ENCODE measurements at places on chromosomes 5 and 9.

DNA sequence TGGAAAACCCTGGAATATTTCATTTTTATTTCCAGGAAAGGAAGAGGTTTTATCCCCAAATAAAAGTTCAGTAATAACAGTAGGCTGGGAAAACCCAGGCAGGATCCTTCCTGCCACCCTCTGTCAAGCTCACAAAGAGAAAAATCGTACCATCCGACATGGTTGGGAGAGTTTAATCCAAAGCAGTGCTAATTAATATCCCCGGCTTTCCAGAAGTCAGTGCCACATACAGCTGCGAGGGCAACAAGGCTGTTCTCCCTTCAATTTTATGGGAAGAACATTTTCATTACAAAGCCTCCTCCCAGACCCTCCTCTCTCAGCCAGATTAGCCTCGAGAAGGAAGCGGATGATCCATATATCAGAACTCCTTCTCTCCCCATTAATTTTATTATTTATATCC is 95.5 kb downstream of the PAX5 start:
- DNase-seq, result no peak

- no peak for DNase-seq
Observed at GRCh38 chr5:179612577-179613459, 10.7 kb downstream of the HNRNPH1 start.

DNA sequence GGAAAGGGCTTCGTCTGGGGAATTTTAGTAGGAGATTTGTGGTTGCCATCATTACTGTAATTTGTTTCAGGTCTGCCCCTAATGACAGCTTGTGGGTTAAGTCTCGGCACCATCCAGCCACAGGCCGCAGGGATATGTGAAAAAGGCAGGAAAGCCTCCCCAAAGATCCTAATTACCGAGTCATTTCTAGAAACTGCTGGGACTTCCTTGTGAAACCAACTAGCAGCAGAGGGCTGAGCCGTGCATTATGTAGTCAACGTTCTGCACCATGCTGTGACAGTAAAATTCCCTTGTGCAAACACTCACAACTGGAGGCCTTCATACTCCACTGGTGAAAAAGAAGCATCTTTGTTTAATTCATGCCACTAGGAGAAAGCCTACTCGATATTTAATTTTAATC is 230.3 kb downstream of the MPDZ start:
- no peak for DNase-seq

DNA sequence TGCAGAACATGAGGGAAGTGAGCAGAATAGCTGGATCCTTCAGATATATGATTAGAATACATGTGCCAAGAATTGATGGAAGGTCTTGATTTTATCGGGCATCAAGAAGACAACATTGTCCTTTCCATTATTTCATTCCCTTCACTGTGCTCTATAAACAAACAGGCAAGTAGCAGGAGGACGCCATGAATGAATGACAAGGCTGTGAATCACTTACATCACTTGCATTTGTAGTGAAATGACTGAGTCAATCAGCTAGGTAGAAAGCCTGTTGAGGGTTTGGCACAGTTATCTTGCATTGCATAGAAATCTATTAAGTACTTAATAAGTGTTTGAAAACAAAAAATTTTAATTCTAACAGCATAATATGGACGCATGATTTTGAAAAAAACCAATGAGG is 548.8 kb upstream of the IZUMO3 start:
- no peak for DNase-seq

- no peak for DNase-seq
Observed at GRCh38 chr9:106769331-106769730, 93.6 kb upstream of the ZNF462 start.

DNA sequence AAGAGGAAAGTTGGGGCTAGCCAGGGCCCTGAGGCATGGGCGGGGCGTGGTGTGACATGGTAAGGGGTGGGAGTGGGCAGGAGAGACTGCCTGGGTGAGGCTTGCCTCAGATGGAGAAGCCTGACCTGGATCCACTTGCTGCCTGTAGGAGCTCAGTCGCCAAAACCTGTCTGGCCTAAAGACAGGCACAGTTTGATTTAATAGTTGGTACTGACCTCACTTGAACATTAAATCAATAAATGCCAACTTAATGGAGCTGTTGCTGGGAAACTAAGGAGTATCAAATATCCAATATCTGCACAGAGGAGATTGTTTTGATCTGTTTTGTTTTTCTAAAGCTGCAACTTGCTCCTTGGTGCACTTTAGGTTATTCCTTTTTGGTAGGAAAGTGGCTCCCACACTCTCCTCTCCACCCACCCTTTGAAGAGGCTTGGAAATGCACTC is 86.4 kb downstream of the RCL1 start:
- no peak for DNase-seq

GRCh38 chr9:91604451-91605179 is 181.0 kb upstream of the NFIL3 start:
- DNase-seq, result no peak

GRCh38 chr5:171242521-171242920 is 66.5 kb upstream of the TLX3 start:
- no peak for DNase-seq

GRCh38 chr5:57094753-57095683 is 78.8 kb upstream of the GPBP1 start:
- no peak for DNase-seq

DNA sequence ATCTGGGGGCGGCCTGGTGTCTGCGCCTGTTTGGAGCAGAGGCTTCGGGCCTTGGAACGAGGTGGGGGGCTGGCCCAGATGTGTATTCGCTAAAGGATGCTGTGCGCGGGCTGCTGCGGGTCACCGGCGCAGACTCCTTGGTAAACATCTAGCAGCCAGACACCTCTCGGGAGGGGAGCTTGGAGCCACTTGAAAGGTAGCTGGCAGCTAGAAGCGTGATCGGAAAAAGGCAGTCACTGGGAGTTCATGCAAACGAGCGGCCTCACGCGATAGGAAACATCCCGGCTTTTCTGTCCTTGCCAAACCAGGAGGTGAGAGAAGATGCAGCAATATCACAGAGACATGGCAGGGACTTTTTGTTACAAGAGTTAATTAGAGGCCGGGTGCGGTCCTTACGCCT is 8.1 kb downstream of the LAMC3 start:
- DNase-seq, result no peak

DNA sequence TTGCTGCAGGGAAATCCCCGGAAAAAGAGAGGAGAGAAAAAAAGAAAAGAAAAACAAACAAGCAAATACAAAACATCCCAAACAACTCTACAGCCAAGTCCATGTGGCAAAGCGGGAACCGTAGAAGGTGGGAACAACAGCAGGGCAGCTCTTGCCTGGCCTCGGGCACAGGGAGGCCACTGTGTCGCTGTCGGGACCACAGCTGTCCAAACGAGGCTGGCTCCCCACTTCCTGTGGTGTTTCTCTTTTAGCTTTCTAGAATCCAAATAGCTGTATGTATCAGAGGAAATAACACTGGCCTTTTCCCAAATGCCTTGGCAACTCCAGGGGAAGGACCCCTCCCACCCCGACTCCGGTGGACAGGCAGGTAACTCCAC is 41.6 kb upstream of the EQTN start:
- no peak for DNase-seq

DNA sequence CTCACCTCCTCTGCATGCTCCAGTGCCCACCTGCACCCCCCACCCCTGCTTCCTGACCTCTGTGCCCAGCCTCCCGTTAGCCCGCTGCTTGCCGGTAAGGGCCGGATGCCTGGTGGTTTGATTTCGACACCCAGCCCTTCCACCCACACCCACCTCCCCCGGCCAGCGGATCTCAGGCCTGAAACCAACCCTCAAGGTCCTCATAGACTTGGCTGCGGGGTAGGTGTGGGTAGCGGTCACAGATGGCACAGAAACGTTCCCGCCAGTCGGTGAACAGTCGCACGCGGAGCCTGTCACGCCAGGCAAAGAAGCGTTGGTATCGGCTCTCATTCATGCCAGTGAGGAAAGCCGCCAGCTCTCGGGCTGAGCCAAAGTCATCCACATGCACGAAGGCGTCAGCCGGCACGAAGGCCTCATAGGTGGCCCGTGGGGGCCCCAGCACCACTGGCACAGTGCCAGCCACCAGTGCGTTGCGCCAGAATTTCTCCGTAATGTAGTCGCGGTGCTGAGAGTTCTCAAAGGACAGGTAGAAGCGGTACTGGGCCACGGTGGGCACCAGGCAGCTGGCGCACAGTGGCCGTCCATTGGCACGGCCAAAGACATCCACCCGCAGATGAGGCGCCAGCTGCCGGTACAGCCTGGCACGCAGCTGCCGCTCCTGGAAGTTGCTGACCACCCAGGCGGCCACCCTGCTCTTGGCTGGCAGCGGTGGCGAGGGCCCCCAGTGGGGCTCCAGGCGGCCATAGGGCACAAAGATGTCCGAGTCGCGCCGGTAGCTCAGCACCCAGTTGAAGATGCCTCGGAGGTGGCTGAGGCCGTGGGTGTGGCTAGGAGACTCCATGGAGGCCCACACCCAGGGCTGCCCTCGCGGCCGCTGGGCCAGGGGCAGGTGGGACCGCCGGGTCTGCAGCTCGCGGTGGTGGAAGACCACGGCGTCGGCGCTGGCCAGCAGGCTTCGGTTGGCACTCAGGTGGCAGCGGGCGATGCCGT is 1.1 kb downstream of the FUT7 start:
- DNase-seq, result no peak

DNA sequence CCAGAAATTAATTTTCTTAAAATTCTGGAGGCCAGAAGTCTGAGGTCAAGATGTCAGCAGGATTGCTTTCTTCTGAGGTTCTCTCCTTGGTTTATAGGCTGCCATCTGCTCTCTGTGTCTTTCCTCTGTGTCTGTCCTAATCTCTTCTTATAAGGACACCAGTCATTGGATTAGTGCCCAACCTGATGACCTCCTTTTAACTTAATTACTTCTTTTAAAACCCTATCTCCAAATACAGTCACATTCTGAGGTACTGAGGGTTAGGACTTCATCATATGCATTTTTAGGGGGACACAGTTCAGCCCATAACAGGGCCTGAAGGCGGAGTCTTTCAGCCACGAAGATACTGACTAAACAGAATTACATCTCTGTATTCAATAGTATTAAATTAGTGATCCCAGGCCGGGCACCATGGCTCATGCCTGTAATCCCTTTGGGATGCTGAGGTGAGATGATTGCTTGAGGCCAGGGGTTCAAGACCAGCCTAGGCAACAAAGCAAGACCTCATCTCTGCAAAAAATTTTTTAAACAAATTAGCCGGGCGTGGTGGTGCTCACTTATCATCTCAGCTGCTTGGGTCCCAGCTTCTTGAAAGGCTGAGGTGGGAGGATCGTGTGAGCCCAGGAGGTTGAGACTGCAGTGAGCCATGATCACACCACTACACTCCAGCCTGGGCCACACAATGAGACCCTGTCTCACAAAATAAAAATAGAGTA is 5.9 kb upstream of the RPS6 start:
- DNase-seq, result no peak

- peak; percentile 3 for DNase-seq
Observed at GRCh38 chr5:176870110-176870591, 29.0 kb downstream of the HK3 start.

GRCh38 chr9:134187891-134188385 is 23.6 kb upstream of the RNU6ATAC start:
- DNase-seq, result no peak

GRCh38 chr5:175343308-175343707 is 100.7 kb downstream of the DRD1 start:
- DNase-seq, result no peak

- DNase-seq, result no peak
Observed at GRCh38 chr5:172858511-172858989, 24.5 kb downstream of the ERGIC1 start.
